Heart left ventricle (tissue), 16 donors: ENCODE measurements at places on chromosomes 3 and 15. TPM values are rescaled to one million over a fixed set of nuclear protein-coding genes. Genes with fewer than 3 reads are reported as not detected.

RTP3 gene
- not detected for polyA plus RNA-seq

PATL2 gene
- polyA plus RNA-seq, result 0.44 TPM

RGMA gene
- 15.2 TPM for polyA plus RNA-seq

CHL1 gene
- polyA plus RNA-seq, result 1.3 TPM

ALS2CL gene
- 37.1 TPM for polyA plus RNA-seq

TMEM40 gene
- 10.5 TPM for polyA plus RNA-seq

SCG3 gene
- not detected for polyA plus RNA-seq

- DNase-seq, result no peak
These were observed 85.7 kb downstream of the MSL2 start for GRCh38 chr3:136110481-136110880.

GRCh38 chr3:31862666-31863279 is 118.3 kb downstream of the OSBPL10 start:
- no peak for DNase-seq

DNA sequence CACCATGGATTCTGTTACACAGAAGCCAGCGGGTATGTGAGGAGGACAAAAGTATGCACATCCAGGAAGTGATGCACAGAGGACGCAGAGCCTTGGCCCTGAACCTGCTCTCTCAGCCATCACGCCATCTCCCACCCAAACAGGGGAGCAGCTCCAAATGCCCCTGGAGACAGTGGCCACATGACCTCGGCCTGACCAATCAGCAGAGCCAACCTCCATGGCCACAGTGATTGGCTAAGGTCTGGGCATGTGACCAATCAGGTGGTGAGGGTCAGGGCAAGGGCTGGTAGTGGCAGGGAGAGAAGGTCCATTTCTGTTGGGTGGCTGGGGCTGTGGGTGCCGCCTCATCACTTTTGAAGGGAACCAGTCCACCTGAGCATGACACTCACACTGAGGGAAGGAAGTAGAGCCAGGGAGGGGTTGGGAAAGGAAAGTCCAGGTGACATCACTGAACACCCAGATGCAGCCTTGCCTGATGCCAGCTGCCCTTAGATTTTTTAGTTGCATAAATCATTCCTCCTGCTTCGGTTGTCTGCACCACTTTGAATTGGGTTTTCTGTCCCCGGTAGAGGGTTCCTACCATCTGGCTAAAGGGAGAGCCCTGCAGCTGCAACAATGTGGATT is 70.3 kb upstream of the IQSEC1 start:
- DNase-seq, result no peak

DNA sequence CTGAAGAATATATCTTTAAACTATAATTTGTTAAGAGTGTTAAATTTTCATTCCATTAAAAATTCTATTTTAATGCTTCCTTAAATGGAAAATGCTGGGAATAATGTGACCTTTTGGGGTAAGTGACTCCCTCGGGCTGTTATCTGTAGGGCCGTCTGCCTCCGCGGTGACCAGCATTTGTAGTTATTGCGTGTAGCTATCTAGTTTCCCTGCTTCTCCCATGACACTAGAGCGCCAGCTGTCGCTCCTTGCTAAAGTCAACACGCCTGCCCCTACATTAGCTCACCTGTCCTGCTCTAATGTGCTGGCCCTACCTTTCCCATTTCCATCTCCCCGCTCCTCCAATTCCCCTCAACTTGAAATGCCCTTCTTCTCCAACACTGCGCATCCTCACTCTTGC is 12.4 kb upstream of the CHRM5 start:
- no peak for DNase-seq

- peak; percentile 23 for DNase-seq
These were observed at the start of gene PDE8A for GRCh38 chr15:84981711-84982300. TSS of gene PDE8A (plus strand) at chr15:84981856. CDS start at chr15:84982163, 307 bp downstream.

GRCh38 chr15:25830844-25831451 is 32.2 kb downstream of the ATP10A start:
- DNase-seq, result no peak

GRCh38 chr3:14540821-14541385 is 761 bp upstream of the GRIP2 start:
- DNase-seq, result no peak

DNA sequence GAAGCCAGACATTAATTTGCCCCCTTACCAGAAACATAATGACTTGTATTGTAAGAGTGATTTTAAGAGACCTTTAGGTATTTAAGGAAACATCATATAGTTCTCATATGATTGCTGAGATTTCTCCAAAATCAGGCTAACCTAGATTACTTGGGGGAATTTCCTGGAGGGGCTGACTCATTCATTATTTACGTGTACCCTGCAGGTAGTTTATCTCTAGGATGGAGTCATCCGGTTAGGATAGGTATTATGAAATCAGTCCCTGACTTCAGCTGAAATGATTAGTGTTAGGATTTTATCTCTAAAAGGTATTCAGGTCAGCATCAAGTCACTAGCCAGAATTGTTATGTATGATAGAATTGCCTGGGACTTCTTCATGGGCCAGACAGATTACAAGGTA is 97.5 kb downstream of the TCF12 start:
- no peak for DNase-seq

GRCh38 chr3:134029734-134030378 is at the start of gene SLCO2A1:
TSS of gene SLCO2A1 (minus strand) at chr3:134029925. CDS start at chr3:134029802, 123 bp downstream.
- no peak for DNase-seq

GRCh38 chr3:138118612-138119422 is 3.4 kb upstream of the DZIP1L start:
- peak; percentile 74 for DNase-seq

DNA sequence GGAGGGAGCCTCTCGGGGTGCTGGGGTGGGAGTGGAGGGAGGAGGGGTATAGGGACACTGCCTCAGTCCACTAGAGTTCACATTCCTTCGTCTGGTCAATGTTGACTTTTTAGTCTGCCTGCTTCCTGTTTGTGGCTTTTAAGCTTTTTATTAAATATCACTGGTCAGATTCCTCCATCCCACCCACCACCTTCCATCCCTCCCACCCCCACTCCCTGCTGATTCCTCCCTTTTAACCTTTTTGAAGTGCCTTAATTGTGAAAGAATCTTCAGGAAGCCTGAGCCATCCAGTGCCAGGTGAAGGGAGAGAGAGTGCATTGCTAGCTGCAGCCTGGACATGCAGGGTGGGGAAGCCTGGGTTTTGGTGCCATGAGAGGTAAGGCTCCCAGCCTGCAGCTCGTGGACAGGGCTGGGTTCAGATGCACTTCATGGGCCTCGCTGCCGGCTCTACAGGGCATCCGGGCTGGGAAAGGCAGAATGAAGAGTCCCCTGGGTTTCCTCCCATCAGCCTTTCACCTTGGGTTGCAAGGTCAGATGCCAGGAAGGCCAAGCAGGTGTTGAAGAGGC is 105.9 kb downstream of the DNAJB8 start:
- peak; percentile 11 for DNase-seq

GRCh38 chr15:56913670-56914069 is 4.8 kb upstream of the TCF12 start:
- no peak for DNase-seq

GRCh38 chr3:66253790-66254620 is 33.2 kb downstream of the SLC25A26 start:
- no peak for DNase-seq

DNA sequence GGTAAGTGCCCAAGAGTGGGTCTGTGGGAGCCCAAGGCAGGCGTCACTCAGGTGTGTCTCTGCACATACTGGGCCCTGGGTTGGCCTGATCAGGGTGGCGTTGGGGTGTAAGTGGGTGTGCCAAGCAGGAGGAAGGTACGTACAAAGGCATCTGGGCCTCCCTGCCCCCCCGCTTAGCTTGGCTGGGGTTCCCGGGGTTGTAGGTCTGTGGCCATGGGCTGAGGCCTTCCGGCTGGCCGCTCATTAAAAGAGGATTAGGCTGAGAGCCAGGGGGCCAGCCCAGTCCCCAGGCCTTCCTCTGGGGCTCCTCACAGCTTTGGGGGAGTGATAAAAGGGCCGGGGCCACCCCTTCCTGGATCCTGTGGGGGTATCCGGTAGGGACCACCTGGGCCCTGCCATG is 13.3 kb downstream of the SEMA3F start:
- DNase-seq, result peak; percentile 54

GRCh38 chr3:132625613-132626012 is 28.5 kb downstream of the ACKR4 start:
- DNase-seq, result no peak

GRCh38 chr3:136105044-136105443 is 91.1 kb downstream of the MSL2 start:
- no peak for DNase-seq

DNA sequence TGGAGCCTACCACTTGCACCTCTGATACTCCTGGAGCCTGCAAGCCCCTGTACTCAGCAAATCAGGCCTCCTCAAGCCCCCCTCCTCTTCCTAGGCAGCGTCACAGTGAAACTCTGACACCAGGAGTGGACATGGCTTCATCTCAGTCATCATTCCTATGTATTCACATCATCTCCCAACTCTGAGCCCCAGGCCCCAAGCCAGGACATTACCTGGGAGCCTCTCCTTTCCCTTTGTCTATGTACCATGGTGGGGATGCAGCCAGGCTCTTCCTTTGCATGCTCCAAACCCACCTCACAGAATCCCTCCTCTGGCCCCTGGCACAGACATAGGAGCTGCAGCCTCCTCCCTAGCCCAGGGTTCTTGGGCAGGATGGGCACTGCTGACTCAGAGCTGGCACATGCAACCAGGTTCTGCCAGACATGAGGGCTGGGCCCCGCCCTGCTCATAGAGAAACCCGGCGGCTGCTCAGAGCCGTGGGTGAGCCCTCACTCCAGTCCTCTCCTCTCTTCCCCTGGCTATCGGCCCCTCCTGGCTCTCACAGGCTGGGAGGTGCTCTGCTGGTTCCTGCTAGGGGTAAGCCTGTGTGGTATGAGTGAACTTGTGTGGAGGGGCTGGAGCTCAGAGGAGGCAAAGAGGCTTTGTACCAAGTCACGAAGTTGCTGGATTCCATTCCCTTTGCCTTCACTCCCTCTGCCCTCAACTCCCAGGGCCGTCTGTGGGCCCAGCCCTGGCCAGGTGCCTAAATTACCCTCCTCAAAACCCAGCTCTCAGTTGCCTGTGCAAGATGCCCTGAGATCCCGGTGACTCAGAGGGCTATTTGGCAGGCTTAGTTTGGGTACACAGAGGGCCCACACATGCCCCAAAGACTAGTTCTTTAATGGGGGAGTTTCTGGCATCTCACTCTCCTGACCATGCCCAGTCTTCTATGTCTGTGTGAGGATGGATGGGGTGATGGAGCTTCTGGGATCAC is 1.9 kb upstream of the PLCD1 start:
- DNase-seq, result peak; percentile 60

DNA sequence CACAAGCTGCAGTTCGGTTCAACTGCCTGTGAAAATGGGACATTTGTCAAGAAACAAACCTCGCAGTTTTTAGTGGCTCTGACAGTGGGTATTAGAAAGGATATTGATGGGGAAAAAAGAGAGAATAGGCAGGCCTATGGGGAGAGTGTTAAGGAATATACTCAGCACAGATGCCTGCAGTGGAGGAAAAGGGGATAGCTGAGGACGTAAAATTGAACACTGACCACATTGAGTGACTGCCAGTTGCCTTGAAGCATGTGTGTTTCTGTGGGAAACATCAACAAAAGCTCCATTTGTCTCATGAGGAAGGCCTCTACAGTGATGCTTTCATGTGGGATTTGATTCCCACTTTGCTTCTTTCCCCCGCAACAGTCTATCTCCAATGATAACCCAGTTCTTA is 1042.1 kb downstream of the TUSC7 start:
- no peak for DNase-seq

DNA sequence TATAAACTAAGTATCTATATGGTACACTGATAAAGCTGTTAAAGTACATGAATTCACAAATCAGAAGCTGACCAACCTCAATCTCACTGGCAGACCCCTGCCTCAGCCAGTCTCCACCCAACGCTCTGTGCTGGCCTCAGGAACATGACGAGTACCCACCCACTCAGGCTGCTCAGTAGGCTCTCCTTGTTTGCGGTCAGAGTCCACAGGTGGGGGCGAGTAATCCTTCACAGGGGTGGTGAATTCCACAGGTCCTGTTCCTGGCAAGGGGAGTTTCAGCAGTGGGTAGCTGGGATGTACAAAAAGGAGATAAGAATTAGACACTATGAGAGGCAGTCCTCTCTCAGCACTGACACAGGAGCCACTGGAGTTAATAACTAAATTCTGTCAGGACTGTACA is 40.9 kb downstream of the SCAP start:
- DNase-seq, result no peak

GRCh38 chr15:76642671-76643070 is 262.5 kb downstream of the SCAPER start:
- no peak for DNase-seq
